ENCODE measurements at places on chromosomes 3 and 15.

DNA sequence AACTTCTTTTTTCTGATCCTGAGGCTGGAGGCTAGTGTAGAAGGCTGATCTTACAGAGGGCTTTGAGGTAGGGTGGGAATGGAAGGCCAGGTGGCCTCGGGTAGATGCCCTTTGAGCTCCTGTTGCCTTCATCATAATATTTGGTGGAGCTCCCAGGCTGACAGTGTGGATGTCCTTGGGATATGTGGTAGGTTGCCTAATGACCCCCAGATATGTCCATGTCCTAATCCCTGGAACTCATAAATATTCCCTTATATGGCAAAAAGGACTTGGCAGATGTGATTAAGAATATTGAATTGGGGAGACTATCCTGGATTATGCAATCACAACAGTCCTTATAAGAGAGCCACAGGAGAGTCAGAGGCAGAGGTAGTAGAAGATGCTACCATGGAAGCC lies 5.5 kb downstream of the ADAMTSL3 start:
- peaks cover 15% of the 10 kb centered on the region for H3K27me3 ChIP-seq
- no peak overlapping the region for H3K27ac ChIP-seq
- ATAC-seq = no peak

DNA sequence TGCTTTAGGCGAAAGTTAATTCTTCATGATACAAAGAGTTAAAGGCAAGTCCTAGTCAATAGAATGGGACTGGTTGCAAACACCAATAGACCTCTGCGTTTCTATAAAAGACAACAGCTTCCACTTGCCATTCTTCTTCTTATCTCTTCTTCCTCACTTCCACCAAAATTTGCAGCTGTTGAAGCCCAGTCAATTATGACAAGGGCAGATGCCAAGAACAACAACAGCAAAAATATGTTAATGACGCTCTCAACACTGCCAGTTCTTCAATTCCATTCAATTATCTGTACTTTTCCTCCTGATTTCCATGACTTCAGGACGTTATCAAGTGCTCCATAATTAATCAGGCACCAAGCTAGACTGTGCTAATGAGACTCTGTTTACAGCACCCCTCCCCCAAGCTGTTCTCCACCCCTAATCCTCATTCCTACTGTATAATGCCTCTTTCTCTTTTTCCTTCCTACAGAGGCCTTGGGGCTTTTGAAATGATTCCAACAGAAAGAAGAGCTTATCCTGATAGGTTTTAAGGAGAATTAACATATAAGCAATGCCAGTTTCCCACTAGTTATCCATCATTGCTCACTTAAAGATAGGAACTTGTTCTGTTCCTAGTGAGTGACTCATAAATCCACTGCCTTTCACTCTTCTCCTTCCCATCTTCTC lies 1160.5 kb downstream of the IGSF11 start:
- no peaks in the 10 kb centered on the region for H3K36me3 ChIP-seq
- no peaks in the 10 kb centered on the region for H3K27me3 ChIP-seq
- H3K4me3 ChIP-seq = no peak overlapping the region
- no peak overlapping the region for H3K27ac ChIP-seq

GRCh38 chr15:48806151-48806550 lies 4.7 kb downstream of the CEP152 start:
- no peak overlapping the region for H3K4me3 ChIP-seq
- ATAC-seq = no peak
- H3K4me1 ChIP-seq = peaks cover 31% of the 10 kb centered on the region
- peaks cover 43% of the 10 kb centered on the region for H3K36me3 ChIP-seq
- H3K27me3 ChIP-seq = no peaks in the 10 kb centered on the region

GRCh38 chr3:193971966-193972365 lies 164.0 kb upstream of the HES1 start:
- no peaks in the 10 kb centered on the region for H3K36me3 ChIP-seq
- peaks cover 26% of the 10 kb centered on the region for H3K4me1 ChIP-seq
- H3K4me3 ChIP-seq = peak overlapping the region; percentile 56
- peaks cover 30% of the 10 kb centered on the region for H3K27me3 ChIP-seq
- ATAC-seq = no peak

DNA sequence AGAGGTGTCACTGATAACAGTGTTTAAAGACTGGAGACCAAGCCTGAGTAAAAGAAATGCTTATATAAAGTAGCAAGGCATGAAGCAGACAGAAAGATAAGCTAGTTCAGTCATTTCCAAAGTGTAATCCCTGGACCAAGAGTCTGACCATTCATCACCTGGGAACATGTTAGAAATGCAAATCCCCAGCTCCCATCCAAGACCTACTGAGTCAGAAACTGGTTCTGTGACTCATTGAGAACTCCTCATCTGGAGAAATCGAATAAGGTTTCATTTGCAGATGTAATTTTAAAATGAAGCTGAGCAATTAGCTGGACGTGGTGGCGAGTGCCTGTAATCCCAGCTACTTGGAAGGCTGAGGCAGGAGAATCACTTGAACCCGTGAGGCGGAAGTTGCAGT lies 473.9 kb upstream of the UBE2E2 start:
- no peak overlapping the region for H3K4me3 ChIP-seq
- ATAC-seq = no peak
- H3K4me1 ChIP-seq = no peaks in the 10 kb centered on the region
- no peak overlapping the region for H3K27ac ChIP-seq
- no peaks in the 10 kb centered on the region for H3K27me3 ChIP-seq
- no peaks in the 10 kb centered on the region for H3K36me3 ChIP-seq

DNA sequence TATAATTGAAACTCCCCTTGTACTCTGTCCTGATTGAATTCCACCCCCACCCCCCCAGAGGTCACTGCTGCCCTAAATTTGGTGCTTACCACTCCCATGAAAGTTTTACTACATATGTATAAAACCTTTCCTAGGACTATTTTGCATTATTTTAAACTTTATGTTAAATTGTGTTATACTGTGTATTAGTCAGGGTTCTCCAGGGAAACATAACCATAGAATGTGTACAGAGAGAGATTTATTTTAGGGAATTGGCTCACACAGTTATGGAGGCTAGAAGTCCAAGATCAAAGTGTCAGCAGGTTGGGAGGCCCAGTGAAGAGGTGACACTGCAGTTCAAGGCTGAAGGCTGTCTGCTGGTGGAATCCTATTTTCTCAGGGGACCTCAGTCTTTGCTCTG lies 29.2 kb downstream of the BFSP2 start:
- no peaks in the 10 kb centered on the region for H3K27me3 ChIP-seq
- no peak for ATAC-seq
- H3K36me3 ChIP-seq = no peaks in the 10 kb centered on the region

DNA sequence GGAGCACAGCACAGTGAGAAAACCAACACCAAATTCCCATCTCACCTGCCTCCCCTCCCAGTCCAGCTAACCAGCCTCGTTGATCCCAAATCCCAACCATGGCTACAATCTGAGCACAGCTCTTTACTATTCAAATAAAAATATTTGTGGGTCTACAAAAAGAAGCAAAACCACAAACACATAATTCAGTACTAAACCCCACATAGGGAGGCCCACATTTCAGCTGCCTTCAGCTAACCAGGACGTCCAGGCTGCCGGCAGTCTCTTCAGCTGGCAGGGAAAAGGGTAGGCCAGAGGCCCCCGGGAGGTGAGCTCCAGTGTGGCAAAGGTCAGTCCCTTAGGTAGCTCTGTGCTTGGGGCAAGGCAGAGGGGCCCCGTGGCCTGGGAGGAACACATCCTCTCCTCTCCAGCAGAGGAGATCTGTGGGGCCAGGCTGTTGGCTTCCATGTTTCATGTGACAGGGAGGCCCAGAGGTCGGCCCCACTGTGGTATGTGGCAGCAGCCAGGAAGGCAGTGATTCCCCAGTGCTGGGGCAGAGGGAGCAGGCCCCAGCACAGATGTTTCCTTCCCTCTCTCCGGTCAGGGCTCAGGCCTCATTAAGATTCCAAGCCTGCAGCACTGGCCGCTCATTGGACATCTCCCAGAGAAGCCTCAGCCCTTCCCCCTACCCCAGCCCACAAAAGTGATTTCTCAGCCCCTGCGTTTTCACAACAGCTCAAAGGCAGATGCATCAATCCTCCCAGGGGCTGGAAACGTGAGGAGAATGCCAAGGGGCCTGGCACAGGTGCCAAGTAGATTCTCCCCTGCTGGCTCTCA lies 381.4 kb downstream of the NTRK3 start:
- no peak overlapping the region for H3K27ac ChIP-seq
- no peak overlapping the region for H3K4me3 ChIP-seq
- no peak for ATAC-seq
- H3K36me3 ChIP-seq = no peaks in the 10 kb centered on the region
- H3K4me1 ChIP-seq = no peaks in the 10 kb centered on the region
- H3K27me3 ChIP-seq = peaks cover 17% of the 10 kb centered on the region

DNA sequence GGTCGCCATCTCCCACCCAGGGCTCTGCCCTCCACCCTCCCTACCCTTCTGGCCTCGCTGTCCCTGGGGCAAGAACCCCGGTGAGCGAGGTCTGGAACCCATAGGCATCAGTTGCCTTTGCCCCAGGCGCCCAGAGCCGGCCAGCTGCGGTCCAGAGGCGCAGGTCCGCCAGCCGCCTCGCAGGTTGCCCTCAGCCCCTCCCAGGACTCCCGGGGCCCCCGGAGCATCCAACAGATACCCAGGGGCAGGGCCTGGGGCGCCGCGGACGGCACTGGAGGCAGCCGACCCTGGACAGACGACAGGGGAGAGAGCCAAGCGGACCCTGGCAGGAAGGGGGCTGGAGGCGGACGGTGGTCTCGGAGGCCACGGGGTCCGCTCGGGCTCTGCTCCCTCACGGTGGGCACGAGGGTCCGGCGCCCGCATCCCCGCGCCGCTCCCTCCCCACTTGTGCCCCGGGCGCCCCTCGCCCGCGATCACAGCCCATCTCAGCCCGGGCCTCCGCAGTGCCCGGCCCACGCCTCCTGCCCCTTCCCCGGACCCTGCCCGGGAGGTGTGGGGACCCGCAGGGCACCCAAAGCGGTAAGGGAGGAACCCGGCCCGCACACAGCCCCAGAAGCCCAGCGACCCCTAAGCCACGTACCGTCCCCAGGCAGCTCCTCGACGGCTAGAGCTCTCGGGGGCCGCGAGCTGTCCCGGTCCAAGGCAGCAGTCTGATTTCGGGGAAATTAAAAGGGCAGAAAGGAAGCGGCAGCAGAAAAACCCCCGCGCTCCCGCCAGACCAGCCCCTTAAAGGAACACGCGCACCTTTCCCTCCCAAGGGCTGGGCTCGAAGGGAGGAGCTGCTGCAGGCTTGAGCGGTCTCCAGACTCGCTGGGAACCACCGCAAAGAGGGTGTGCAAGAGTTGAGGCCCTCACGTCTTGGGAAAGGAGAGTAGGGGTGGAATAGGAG lies at the start of gene HAPLN3:
TSS of gene HAPLN3 (minus strand) at position 726 of the 949 bp plus-strand sequence. CDS start 8,246 bp downstream, outside the sequence.
- ATAC-seq = peak; percentile 65
- peaks cover 15% of the 10 kb centered on the region for H3K4me1 ChIP-seq
- H3K4me3 ChIP-seq = peak within 1 kb of the TSS; percentile 89
- H3K27ac ChIP-seq = peak within 1 kb of the TSS; percentile 81
- H3K36me3 ChIP-seq = peaks cover 5% of the 10 kb centered on the region
- no peaks in the 10 kb centered on the region for H3K27me3 ChIP-seq
